ENCODE measurements at places on chromosomes 7 and 10. TPM values are rescaled to one million over a fixed set of nuclear protein-coding genes. Genes with fewer than 3 reads are reported as not detected.

WIPF3 gene
- under 0.01 TPM for total RNA-seq

IDE gene
- total RNA-seq = 9.9 TPM

SFMBT2 gene
- 22.8 TPM for total RNA-seq

ITIH2 gene
- total RNA-seq = not detected

FAM25G gene
- not detected for total RNA-seq

ITPRID1 gene
- total RNA-seq = 0.73 TPM

BAMBI gene
- 1.9 TPM for total RNA-seq

HECW1 gene
- under 0.01 TPM for total RNA-seq

SPDYE2B gene
- 0.21 TPM for total RNA-seq

CPVL gene
- total RNA-seq = 132 TPM

CALCR gene
- total RNA-seq = not detected

ELN gene
- not detected for total RNA-seq

LIPF gene
- not detected for total RNA-seq

SSC4D gene
- not detected for total RNA-seq

THSD7A gene
- 0.10 TPM for total RNA-seq

PWWP2B gene
- 17.9 TPM for total RNA-seq

PRF1 gene
- 60.4 TPM for total RNA-seq

POLL gene
- 10.3 TPM for total RNA-seq

MNX1 gene
- not detected for total RNA-seq

BUD31 gene
- total RNA-seq = 99.0 TPM

TMUB1 gene
- total RNA-seq = 20.0 TPM

NKX1-2 gene
- not detected for total RNA-seq

HOXA3 gene
- total RNA-seq = under 0.01 TPM

AOAH gene
- 128 TPM for total RNA-seq

GRM8 gene
- not detected for total RNA-seq

ICA1 gene
- 5.1 TPM for total RNA-seq

OPN4 gene
- not detected for total RNA-seq

SLC16A9 gene
- total RNA-seq = not detected

CTNNA3 gene
- 0.42 TPM for total RNA-seq

OR2A12 gene
- not detected for total RNA-seq

AFAP1L2 gene
- total RNA-seq = 0.94 TPM

ANKRD1 gene
- not detected for total RNA-seq

CYP26C1 gene
- not detected for total RNA-seq
